ENCODE measurements at places on chromosomes 2 and 18.

DNA sequence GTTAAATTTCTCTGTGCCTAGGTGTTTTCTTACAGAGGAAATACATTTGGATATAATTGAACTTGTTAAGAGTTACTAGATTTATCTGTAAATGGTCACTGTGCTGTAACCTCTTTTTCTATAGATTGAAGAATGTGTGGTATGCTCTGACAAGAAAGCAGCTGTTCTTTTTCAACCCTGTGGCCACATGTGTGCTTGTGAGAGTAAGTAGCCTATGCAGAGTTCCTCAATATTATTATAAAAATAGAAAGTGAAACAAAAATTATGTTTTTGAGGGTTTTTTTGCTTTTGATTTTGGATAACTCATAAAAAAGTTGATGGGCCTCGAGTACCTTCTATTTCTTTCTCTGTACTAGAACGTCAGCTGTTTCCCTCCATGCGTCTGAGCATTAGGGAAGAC, 112.4 kb downstream of the MIB1 start:
- no peak for DNase-seq

GRCh38 chr18:6792391-6792790, 62.9 kb downstream of the ARHGAP28 start:
- DNase-seq: no peak

DNA sequence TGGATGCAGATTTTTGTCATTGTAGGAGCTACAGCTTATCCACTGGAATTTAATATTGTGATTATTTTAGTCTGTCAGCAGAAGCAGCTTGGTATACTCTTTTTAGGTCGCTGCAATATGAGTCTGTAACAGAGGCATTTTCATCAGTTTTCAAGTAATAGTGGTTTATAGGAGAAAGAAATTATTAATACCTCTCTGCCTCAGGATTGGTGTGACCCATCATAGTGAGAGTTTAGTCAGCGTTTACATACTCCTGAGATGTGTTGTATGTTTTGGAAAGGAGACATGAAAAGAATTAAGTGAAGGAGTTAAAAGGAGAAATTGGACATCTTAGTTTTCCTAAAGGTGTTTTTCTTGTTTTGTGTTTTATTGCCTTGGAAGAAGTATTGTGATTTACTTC, 189.8 kb downstream of the GULP1 start:
- no peak for DNase-seq

GRCh38 chr2:166090346-166090745, 37.5 kb downstream of the SCN1A start:
- no peak for DNase-seq

DNA sequence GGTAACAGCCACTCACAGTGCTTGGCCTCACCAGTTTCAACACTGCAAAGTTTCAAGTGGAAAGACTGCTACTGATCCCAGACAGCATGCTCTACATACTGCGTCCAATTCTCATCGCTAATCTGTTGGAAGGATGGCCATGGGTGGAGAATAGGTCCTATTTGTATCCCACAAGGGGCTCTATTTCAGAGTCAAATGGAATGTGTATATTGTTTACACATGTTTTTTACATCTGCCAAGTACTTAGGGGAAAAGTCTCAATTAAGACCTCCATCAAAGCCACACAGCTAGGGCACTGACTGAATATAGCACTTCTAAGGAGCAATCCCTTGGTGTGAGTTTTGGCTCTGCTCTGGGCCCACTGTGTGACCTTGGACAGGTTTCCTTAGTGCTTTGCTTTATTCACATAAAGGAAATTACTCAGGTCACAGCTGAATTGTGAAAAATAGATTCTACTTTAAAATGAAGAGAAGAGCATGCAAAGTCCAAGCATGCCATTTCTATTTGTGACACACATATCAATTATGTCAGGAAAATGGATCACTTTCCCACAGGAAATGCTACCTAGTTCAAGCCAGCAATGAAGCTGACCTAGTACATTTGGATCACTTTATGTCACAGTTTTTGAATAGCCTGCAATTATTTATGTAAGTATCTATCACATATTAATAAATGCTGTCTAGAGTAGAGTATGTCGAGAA, 112.9 kb upstream of the STK17B start:
- DNase-seq: no peak

- DNase-seq: no peak
Observed at GRCh38 chr2:78910376-78910775, 115.1 kb upstream of the REG3G start.

DNA sequence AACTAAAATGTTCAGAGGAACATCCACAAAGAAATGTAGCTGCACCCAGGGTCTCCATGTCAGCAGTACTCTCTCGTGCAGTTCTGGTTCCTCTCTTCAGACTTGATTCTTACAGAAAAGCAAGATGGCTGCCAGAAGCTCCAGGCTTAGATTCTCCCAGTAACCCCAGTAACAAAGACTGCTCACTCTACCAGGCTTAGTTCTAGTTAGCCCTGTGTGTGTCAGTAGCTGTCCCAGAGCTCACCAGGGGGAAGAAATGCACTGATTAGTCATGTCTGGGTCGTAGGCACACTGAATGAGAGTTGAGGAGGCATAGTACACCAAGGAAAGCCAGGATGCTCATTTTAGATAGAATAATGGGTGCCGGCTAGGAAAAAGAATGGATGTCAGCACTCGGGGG, 395.0 kb upstream of the NRP2 start:
- no peak for DNase-seq

GRCh38 chr2:173990970-173991819, 26.0 kb upstream of the SP3 start:
- no peak for DNase-seq

GRCh38 chr2:125874564-125874963, 781.4 kb upstream of the GYPC start:
- no peak for DNase-seq

DNA sequence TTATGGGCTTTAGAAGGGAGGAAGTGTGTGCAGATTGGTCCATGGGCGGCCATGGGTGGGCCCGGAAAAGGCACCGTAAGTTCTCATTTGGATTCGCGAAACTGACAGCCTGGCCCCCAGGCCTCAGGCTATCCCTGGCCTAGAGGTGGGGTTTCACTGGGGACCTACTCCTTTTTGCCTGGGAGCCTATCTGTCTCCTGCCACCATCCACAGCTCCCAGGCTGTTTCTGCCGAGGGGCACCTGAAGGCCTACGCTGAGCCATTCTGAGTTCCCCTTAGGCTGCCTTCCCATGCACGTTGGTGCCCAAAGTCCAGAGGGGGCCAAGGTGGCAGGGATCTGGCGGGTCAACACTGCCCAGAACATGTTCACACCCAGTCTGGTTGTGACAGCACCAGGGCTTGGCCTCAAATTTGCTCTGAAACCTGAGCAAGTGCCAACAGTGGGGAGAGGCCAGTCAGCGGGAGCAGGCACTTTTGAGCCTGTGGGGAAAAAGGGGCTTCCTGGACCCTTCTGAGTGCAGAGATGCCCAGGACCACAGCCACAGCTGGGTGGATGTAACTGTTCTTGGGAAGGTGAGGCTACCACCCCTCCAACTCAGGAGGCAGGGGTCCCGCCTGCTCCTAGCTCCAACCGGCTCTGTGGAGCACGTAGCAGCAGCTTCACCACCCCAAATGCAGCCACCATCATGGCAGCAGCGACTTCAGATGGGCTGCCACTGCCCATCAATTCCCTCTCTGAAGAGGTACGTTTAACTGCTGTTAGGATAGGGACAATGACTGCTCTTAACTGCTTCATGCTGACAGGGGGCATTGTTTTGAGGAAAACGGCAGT, 73.6 kb upstream of the ZNF804A start:
- no peak for DNase-seq

DNA sequence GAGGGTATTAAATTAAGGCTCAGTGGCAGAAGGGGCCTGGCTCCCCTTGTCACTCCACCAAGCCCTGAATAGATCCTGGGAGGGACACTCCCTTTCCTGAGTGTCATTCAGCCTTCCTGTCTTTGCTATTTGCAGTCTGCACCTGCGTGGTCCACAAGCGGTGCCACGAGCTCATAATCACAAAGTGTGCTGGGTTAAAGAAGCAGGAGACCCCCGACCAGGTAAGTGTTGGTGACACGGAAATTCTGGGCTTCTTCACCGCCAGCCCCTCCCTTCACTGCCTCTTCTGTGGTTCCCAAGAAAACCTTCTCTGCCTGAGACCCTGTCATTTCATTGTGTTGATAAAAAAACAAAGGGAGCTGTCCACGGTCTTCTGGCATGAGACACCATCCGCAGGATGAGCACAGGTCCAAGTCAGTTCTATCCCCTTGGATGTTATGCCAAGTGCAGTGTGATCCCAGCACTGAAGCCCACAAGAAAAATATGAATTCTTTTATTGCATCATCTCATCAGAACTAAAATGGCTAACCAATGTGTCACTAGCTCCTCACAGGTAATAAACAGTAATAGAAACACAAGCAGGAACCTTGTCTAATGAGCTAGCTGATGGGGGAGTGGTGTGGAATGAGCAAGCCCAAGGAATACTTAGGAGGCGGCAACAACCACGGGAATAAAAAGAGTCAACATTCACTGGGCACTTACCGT, 316.9 kb upstream of the EPAS1 start:
- DNase-seq: no peak

DNA sequence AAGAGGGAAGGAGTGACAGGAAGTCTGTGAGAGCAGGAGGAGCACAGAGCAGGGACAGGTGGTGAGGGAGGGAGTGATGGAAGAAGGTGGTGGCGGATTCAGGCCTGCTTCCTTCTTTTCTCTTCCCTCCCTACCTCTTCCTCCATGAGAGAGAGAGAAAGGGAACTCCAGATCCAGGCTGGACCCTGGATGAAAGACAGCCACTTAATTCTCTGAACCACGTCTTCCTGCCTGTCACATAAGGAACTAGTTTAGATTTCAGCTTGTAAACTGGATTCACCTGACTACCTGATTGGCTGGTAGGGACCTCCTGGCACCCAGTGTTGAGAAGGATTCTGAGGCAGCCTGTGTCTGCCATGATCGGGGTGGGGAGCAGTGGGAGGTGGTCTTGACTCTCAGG, 48.9 kb downstream of the PAX8 start:
- DNase-seq: no peak

- peak; percentile 27 for DNase-seq
Observed at GRCh38 chr2:36770542-36771287, 74.2 kb downstream of the VIT start.

- DNase-seq: no peak
Observed at GRCh38 chr2:43262239-43262638, 35.8 kb upstream of the ZFP36L2 start.
